RWPE1 (cell line): ENCODE measurements at places on chromosomes 2 and 18.
A peak's percentile ranks its signal among the peaks of the same experiment; 100 is the strongest.

DNA sequence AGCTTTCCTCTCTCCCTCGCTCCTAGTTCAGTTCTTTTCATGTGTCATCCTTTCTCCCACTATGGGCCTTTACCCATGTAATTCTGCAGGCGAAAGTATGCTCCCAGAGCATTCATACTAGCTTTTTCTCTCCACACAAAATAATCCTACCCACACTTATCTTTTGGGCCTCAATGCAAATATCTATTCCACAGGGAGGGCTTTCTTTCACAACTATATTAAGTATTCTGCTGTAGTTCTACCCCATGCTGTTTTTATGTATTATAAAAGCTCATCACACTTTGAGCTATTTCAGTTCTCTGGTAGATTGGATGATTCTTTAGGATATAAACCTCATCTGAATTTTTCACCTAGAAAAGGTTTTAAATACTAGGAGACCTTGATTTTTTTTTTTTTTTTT lies 774.6 kb upstream of the CRIM1 start:
- DNase-seq: no peak

DNA sequence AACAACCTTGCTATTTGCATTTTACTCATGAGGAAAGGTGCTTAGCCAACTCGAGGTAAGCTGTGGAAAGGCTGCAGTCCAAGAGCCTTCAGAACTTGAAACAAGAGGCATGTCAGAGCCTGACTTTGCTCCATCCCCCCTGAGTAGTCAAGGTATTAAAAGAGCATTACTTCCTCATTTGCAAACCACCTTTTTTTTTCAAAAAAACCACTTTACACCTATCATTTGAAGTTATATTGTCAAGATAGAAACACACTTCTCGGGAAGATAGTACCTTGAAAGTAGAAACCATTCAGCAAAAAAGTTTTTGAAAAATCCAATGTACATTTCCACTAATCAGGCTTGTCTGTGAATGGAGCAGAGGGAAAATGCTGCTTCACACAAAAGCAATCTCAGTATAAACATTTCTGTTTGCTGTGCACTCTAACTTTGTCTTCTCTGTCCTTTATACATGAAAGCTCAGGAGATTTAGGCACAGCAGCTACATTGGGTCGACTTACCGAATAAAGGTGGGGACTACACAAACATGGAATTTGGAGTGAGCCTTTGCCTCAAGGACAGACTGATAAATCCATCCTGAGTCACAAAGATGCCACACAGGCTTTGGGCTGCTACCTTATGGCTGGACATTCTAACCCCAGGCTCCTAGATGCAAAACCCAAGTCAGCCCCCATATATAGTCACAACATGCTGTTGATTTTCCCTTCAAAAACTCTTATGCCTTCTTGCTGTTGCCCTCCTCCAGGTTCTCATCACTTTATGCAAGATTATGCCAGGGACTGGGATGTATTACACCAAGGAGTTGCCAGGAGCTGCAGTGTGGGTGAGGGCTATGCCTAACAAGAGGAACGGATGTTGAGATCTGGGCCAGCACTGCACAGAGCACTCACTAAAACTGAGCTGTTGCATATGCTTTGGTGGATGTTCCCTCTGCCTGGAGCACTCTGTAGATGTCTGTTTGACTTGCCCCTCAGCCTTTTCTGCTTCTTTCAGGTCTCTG lies 41.4 kb upstream of the EML4 start:
- DNase-seq: no peak

- DNase-seq: no peak
Measured at GRCh38 chr2:51065276-51065675, 33.3 kb upstream of the NRXN1 start.

- DNase-seq: no peak
Measured at GRCh38 chr2:66940080-66940479, 457.1 kb upstream of the ETAA1 start.

- DNase-seq: peak; percentile 68
Measured at GRCh38 chr2:28649481-28650265, 102.0 kb upstream of the PPP1CB start.

DNA sequence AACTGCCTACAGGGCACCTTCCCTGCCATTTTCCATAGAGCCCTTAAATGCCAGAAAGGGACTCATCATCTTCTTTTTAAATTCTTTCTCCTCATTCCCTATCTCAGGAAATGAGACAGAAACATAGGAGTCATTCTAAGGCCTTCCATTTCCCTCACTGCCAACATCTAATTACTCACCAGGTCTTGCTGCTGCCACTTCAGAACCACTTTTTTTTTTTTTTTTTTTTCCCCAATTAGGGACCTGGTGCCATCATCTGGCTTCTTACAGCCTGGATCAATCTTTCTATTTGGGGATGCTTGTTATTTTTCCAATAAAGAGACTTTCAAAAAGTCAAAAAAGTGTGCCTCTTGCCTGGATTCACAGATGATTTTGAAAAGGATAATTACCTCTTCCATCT lies 373.4 kb downstream of the LPIN1 start:
- DNase-seq: no peak

- DNase-seq: no peak
Measured at GRCh38 chr18:57209713-57210106, 62.8 kb downstream of the BOD1L2 start.

- DNase-seq: peak; percentile 42
Measured at GRCh38 chr2:70354264-70354949, 52.5 kb upstream of the FAM136A start.

- no peak for DNase-seq
Measured at GRCh38 chr2:157800838-157801495, 75.2 kb downstream of the ACVR1 start.

DNA sequence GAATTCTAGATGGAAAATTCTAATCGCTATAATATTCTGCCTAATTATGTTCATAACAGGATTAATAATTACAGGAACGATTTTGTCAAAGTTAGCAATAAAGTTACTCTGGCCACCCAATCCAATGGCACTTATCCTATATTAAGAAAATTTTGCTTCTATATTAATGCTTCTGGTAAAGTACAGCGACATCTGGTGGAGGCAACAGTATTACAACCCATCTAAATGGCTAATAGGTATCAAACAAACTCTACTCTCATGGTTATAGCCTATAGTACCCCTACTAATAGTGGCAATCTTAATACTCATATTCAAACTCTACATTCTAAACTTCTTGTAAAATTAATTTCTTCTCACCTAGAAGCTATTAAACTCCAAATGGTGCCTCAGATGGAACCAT lies 1084.7 kb upstream of the LRRTM1 start:
- DNase-seq: no peak

- DNase-seq: no peak
Measured at GRCh38 chr18:49745045-49746014, 68.0 kb downstream of the ACAA2 start.

GRCh38 chr18:75915941-75916623 lies 488.6 kb upstream of the SMIM21 start:
- peak; percentile 16 for DNase-seq

GRCh38 chr2:192969055-192969454 lies 774.3 kb upstream of the TMEFF2 start:
- no peak for DNase-seq

DNA sequence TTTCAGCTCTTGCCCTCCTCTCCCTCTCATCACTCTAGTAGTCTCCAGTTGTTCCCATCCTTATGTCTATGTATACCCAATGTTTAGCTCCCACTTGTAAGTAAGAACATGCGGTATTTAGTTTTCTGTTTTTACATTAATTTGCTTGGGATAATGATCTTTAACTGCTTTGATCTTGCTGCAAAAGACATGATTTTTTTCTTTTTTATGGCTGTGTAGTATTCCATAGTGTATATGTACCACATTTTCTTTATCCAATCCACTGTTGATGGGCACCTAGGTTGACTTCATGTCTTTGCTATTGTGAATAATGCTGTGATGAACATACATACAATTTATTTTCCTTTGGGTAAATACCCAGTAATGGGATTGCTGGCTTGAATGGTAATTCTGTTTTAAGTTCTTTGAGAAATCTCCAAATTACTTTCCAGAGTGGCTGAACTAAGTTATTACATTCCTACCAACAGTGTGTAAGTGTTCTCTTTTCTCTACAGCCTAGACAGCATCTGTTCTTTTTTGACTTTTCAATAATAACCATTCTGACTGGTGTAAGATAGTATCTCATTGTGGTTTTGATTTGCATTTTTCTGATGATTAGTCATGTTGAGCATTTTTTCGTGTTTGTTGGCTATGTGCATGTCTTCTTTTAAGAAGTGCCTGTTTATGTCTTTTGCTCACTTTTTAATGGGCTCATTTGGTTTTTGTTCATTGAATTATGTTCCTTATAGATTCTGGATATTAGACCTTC lies 179.6 kb upstream of the SLC39A10 start:
- DNase-seq: no peak

- no peak for DNase-seq
Measured at GRCh38 chr2:233047667-233048066, 12.5 kb upstream of the INPP5D start.

DNA sequence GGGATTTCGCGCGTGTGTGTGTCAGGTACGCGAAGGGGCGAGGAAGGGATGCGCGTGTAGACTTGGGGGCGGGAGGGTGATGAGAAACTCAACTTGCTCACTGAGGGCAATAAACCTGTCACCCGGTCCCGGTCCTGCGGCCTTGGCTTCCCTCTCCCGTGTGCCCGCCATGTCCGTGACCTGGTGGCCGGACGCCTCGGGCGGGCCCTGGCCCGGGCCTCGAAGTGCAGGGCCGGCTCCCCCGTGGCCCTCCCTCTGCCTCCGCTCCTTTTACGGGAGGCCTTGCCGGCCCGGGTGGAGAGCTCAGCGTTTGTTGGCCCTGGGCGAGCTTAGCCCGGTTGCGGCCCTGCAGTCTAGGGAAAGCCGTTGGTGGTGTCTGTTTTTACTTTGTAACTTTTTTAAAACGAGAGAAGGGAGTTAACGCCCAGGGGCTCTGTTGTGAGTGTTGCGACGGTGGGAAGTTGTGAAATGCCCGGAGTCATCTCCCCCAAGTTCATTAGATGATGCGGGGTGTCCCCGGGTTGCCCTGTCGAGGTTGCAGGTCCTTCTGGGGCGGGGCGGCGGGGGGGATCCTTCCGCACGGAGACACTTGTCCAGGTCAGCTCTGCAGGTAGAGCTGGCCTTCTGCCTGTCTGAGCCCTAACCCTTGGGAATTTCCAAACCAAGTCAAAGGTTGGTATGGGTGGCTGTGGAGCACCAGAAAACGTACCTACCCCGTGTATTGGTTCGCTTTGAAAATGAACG lies 883 bp downstream of the SMCHD1 start:
- peak; percentile 41 for DNase-seq

DNA sequence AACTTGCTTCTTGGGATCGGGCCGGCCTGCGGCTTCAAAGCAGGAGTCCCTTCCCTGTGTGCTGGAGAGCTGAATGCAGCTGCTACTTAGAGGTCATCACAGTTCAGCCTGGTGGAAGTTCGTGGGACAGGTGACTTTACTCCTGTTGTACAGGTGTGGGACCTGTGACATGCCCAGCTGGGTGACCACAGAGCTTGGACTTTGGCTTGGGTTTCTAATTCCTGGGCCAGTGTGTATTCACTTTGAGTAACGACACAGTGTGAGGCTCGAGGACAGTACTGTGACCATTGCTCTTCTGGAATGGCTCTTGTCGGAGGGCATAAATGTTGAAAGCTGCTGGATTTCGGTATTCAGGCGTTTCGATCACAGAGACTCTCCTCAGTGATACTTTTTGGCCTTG lies 114.5 kb downstream of the STPG4 start:
- DNase-seq: no peak

DNA sequence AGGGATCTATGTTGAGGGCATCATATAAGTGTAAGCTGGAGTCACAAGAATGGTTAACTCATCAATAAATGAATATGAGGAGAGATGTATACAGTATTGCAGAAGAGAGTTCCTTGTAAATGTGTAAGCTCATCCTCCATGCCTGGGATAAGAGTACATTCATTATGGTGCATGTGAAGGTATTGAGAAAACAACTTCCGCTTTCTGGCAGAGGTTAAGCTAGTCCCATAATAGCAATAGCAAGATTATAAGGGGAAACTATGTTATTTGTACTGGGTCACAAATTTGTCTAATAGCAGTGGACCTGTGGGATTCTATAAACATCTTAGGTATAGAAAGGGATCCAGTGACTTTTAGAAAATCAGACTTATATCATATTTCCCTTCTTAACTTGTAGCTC lies 44.1 kb downstream of the SCN2A start:
- DNase-seq: no peak

DNA sequence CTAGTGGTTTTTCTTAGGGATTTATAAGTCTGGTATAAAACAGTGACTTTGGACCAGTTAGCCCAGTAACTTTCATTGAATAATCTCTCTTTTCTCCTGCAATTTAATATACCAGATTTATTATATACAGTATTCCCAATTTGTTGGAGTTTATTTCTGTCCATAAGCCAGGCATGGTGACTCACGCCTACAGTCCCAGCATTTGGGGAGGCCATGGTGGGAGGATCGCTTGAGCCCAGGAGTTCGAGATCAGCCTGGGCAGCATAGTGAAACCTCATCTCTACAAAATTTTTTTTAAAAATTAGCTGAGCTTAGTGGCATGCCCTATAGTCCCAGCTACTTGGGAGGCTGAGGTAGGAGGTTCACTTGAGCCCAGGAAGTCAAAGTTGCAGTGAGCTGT lies 26.7 kb downstream of the CNNM4 start:
- no peak for DNase-seq

- DNase-seq: no peak
Measured at GRCh38 chr2:104337869-104338268, 516.0 kb upstream of the POU3F3 start.

DNA sequence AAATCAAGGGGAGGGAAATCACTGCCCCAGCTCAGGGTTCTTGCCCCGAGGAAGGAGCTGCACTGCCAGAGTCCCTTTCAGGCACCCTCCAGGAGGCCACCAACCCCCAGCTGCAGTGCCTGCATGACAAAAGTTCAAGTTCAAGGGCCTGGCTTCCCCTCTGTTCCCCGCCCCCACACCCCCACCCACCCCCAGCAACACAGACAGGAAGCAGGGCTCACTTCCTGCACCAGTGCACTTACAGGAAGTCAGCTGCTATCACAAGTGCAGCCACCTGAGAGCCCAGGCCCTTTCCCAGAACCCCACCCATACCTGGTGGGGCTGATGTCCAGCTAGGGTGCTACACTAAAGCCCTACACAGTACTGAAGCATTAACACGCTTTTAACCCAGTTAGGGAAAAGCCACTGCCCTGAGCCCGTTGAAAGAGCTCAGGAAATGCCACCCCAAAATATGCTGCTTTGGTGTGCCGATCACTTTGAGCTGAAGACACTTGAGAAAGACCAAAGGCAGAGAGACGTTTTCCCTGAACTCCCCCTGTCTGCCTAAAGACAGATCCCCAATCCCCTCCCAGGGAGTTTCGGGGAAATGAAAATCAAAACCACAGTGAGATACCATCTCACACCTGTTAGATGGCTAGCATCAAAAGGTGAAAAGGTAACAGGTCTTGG lies 109.9 kb upstream of the CAB39 start:
- no peak for DNase-seq

DNA sequence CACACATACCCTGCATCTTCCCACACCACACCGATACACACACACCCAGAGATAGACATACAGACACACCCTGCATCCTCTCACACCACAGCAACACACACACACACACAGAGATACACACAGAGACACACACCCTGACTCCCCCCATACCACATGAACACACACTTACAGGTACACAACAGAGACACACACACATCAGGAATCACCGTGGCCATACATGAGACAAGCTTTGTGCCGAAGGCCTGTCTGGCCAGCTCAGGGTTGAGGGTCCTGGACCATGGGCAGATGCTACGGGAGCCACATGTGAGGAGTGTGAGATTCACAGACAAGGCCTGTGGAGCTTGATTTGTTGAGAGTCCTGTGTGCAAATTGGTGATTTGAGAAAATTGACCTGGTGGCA lies 15.6 kb downstream of the IMPA2 start:
- no peak for DNase-seq
